ENCODE measurements at places on chromosomes 1 and 21. TPM values are rescaled to one million over a fixed set of nuclear protein-coding genes. Genes with fewer than 3 reads are reported as not detected.
A peak's percentile ranks its signal among the peaks of the same experiment; 100 is the strongest.

DNA sequence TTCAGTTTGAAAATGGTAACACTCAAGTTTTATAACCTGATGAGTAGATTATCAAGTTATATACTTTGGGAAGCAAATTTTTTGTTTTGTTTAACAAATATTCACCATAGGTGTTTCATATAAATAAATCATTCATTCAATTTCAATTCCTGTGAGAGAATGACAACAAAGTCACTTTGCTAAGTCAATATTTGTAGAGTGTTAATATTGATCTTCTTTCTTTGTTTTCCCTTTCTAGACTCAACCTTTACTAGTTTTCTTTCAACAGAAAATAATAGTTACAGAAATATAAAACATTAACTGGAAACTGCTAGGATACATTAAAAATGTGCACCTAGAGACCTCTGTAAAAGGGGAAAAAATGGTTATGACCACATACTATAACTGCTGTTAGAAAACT, 11.1 kb downstream of the EFCAB7 start:
- no peak for DNase-seq

DNA sequence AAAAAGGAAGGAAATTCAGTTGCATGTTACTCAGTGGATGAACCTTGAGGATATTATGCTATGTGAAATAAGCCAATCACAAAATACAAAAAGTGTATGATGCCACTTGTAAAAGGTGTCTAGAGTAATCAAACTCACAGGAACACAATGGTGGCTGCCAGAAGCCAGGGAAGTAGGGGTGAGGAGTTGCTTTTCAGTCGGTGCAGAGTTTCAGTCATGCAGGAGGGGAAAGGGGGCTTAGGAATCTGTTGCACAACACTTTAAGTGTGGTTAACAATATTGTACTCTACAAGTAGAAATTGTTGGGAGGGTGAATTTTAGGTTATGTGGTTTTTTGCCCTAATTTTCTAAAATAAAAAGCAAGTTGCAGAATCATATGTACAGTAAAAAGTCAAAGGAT, 184.2 kb upstream of the RAB4A start:
- DNase-seq, result no peak

- no peak for DNase-seq
These were observed 73.6 kb upstream of the LRRC8B start for GRCh38 chr1:89451011-89451410.

GRCh38 chr1:109277434-109278204, 5.3 kb downstream of the PSRC1 start:
- DNase-seq, result peak; percentile 71

DNA sequence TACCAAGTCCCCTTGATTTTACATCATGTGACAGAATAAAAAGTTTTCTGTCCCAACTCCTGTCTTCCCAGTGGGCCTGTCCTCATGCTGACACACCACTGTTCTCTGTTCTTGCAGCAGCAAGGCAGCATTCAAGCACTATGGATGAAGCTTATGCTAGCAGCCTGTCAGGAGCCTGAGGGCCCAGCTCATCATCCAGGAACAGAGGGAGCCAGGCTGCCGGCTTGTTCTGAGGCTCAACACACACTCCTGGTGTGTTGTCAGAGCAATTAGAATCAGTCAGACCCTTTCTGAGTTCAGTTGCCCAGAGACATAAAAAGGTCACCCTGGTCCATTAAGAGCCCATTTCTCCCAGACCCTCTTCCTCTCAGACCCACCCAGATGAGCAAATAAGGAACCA, 282.9 kb downstream of the SEC16B start:
- DNase-seq, result no peak

DNA sequence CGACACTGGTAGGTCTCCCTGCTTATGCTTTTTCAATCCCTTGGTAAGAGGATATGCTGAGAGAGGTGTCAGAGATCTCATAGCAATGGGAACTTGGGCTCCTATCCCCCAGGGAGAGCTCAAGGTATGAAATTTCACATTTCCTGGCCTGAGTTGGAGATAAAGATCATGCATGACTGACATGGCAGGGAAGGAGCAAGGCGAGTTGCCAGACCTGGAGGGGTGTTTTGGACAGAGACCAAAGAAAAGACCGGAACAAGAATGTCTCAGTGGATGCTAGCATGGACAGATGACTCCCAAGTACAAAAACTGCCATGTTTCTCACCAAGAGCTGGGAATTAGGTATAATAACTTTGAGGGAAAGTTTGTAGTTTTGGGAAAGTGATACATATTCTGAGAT, 334.1 kb upstream of the B3GALT2 start:
- DNase-seq, result no peak

DNA sequence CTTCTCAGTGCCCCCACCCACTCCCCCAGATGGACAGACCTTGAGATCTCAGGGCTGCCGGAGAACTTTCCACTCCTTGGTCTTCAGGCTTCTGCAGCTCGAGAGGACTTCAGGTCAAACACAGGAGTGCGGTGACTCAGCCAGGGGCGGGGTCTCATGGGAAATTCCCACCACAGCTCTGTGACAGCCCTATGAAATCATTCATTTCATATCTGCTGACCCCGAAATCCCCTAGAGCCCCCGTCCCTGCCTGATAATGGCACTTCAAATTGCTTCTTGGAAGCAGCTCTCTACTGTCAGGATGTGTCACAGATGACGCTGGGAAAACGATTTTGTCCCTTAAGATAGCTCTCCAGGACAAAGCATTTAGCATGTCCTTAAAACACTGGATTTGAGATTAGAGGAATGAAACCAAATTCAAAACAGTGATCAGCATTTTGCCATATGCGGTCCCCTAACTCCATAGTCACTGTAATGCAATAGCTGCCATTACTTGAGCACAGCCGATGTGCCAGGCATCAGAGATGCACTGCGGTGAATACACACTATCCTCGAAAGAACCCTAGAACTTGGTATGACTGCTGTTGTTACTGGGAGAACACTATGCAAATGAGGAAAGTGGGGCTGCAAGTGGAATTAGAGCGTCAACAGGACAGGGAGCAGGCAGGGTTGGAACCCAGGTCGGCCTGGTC, at the start of gene TNFRSF9:
Gene TNFRSF9, minus strand, starts transcription at position 95 of the 692 bp plus-strand sequence. CDS start 845 bp downstream, outside the sequence.
- no peak for DNase-seq

Gene IL22RA1
- total RNA-seq, result 0.24 TPM
